ENCODE measurements at places on chromosomes 3 and 15.

DNA sequence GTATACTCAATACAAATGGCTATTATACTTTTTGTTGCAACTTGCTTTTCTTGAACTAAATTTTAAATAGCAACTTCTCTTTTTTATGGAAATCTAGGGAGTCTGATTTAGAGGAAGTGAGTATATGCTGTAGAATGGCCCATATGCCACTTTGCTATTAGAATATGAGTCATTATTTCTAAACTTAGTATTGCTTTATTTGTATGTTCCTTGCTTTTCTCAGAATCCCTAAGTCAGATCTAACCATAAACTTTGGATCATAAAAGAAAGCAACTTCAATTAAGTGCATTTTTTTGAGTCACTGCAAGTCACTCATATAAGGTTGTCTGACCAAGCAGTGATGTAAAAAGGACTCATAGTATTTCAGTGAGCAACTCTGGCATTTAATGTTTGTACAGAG is 17.5 kb upstream of the SPTSSB start:
- no peak for DNase-seq

GRCh38 chr3:115040673-115041286 is 106.3 kb downstream of the ZBTB20 start:
- DNase-seq = no peak

- DNase-seq = no peak
These were observed 48.5 kb downstream of the FNDC3B start for GRCh38 chr3:172087602-172088580.

- DNase-seq = no peak
These were observed 33.5 kb upstream of the PTPN23 start for GRCh38 chr3:47347217-47347801.

DNA sequence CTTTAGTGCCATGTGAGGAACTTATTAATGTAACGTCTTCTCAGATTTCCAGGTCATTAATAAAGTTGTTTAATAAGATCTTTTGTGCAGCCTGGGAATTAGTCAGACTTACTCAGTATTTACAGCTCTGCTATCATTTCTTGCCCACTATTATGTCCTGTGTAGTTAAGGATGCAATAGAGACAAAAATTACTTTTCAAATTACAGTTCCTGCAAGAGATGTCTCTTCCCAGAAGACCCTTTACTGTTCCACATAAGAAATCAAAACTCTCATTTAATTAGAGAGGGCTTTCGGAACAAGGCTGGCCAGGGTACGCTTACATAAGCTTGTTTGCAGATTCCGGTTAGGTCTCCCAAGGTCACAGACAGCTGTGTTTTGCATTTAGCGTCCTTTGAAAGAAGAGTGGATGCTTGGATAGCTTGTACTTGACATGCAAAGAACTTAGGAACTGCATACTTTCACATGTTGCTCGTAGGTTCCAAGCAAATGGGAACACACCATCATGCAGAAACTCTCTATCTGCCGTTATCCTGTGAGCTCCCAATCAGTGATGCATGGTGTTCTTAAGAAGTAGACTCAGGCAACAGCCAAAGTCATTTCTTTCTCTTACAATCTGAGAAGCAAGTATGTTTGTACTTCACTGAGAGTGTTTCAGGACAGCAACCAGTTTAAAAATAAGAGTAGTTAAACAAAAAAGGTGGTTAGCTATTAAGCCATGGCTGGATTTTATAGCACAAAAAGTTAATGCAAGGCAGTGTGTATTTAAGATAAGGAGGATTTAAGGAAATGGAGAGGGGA is 37.4 kb downstream of the FILIP1L start:
- no peak for DNase-seq

DNA sequence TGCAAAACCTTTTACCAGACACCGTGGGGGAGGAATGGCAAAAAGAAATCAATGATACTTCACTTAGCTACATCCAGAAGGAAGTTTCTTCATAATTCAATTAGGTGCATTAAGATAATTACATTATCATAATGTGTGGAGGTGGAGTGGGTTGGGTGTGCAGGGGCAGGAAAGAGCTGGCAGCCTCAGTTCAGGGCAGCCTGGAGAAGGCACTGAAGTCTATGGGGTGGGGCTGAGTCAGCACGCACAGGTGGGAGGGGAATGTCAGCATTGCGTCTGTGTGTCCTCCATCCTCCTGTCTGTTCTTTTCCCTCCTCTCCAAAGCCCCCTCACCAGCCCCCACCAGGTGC is 278.8 kb downstream of the GABRG3 start:
- no peak for DNase-seq

DNA sequence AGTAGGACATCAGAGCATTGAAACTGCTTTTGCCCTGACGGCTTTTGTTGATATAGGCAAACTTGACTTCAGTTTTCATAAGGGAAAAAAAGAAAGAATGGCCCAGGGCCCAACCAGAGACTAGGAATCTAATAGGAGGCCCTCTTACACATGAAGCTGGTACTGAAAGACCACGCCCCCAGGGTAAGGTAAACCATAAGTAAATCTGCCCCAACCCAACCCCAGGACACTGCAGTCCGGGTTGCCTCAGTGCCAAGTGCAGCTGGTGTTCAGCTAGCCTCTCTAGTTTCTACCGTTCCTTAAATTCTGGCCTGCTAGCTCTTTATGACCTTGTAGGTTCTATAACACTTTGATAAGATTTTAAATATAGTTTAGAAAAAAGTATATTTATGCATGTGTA is 136.7 kb downstream of the AQP9 start:
- no peak for DNase-seq

- DNase-seq = no peak
These were observed 10.0 kb downstream of the BHLHE40 start for GRCh38 chr3:4988983-4989834.
